Heart left ventricle (tissue), 16 donors: ENCODE measurements at places on chromosomes 4 and X.

DNA sequence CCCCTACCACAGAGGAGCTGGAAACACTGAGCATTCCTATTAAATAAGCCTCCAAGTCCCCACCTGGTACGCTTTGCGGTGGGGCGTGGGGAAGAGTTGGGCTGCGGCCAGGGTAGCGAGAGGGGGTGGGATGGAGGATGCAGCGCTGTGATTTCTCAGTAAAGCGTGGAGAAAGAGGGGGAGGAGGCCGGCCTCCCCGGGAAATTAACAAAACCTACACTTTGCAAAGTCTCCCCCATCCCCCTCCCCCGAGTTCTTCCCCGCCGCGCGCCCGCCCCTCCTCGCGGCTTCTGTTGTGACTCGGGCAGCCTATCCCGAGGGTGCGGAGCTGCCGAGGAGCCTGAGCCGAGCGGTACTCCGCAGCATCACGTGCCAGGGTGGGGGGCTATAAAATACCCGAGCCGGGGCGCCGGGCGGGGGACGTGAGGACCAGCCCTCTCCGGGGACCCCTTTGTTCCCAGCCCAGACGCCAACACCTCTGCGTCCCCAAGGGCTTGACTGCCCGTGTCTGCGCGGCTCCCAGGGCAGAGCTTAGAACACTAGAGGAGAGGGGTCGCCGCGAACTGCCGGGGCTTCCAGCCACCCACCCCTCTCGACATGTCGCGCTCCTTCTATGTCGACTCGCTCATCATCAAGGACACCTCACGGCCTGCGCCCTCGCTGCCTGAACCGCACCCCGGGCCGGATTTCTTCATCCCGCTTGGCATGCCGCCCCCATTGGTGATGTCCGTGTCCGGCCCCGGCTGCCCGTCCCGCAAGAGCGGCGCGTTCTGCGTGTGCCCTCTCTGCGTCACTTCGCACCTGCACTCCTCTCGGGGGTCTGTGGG is at the start of gene GSX2:
Gene GSX2, plus strand, starts transcription at position 416 of the 827 bp plus-strand sequence. Its CDS starts 182 bp downstream, at position 598.
- no peak for DNase-seq

DNA sequence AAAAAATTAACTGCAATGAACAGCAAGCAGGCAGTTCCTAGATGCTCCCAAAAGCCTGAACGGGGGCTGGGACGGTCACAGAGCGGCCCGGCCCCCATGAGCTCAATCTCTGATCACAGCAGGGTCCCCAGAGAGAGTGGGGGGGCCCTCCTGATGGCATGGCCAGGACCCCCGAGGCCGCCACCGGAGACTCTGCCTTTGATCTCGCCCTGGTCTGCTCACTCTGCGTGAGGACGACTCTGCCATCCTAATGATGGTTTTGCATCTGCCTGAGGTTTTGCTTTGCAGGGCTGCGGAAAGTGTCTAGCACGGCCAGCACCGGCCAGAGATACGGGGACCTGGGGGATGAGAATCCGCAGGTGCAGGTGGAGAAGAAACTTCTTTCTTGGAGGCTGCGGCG is 103.8 kb downstream of the SHOX start:
- DNase-seq: no peak

GRCh38 chr4:110869862-110870572 is 247.1 kb upstream of the PITX2 start:
- no peak for DNase-seq

DNA sequence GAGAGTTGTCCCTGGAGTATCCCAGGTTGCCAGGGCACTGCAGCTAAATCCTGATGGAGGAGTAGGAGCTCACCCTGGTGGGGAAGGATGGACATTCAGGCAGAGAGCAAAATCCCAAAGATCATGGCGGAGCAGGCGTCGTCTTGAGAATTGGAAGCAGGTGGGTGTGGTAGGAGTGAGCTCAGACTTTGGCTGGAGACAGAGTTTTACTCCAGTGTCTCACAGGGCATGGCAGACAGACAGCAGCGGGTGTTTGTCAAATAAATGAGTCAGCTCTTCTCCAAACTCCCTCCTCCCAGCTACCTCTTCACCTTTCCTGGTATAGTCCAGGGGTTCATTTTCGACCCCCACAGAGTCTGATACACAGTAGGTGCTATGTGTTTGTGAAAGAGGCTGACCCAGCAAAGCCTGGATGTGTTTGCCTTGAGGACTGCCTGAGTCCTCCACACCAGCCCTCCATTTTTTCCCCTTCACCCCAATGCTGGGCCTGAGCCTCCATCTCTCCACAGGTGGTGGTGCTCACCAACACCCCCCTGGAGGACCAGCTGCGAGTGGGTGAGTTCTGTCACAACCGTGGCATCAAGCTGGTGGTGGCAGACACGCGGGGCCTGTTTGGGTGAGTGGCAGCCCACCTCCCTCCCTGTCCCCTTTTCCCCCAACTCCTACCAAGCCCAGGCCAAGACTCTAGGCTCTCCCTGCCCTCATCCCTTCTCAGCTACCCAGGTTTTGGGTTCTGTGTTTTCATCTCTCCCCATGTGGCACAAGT is 6.9 kb downstream of the UBA1 start:
- DNase-seq: no peak

- DNase-seq: no peak
Measured at GRCh38 chrX:23797371-23798128, 14.6 kb downstream of the SAT1 start.

- DNase-seq: no peak
Measured at GRCh38 chrX:39757971-39758370, 339.8 kb downstream of the BCOR start.

DNA sequence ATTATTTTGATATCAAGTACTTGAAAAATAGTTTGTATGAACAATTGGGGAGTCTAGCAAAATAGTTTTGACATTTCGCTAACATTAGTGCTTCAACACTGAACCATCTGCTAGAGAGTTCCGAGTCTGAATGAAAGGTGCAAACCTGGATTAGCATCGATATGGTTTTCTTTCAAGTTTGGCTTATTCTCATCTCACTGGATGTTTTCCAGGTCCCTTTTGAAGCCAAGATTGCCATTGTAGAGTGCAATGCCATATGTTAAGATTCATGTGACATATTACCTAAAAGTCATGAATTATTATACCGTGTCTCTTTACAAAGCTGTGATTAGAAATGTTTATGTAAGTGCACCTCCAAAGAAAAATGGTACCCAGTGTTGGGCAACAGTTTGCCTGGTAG is 36.8 kb upstream of the NAA11 start:
- DNase-seq: no peak

DNA sequence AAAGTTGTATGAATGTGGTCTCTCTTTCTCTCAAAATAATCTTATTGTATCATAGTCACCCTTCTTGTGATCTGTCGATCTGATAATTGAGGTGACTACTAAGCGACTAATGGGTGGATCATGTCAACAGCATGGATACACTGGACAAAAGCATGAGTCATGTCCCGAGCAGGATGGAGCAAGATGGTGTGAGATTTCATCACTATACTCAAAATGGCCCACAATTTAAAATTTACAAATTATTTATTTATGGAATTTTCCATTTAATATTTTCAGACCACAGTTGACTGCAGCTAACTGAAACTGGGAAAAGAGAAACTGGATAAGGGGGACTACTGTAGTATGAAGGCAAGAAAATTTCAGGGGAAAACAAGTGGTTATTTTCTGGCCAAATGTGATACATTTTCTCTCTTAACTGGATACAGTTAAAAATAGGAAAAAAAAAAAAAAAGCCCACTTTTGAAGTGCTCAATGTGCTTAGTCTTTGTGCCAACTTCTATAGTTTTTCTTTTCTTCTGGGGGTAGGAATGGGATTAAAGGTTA is 25.3 kb downstream of the FAM241A start:
- no peak for DNase-seq

DNA sequence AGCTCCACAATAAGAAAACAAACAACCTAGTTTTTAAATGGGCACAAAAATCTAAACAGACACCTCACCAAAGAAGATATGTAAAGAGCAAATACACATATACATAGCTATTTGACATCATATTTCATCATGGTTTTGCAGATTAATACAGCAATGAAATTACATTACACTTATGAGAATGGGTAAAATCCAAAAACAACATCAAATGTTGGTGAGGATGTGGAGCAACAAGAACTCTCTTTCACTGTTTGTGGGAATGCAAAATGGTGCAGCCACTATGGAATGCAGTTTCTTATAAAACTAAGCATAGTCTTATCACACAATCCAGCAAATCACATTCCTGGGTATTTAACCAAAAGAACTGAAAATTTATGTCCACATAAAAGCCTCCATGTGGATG is 25.0 kb downstream of the TLR6 start:
- no peak for DNase-seq

GRCh38 chr4:186762361-186762760 is 38.7 kb upstream of the FAT1 start:
- DNase-seq: no peak

DNA sequence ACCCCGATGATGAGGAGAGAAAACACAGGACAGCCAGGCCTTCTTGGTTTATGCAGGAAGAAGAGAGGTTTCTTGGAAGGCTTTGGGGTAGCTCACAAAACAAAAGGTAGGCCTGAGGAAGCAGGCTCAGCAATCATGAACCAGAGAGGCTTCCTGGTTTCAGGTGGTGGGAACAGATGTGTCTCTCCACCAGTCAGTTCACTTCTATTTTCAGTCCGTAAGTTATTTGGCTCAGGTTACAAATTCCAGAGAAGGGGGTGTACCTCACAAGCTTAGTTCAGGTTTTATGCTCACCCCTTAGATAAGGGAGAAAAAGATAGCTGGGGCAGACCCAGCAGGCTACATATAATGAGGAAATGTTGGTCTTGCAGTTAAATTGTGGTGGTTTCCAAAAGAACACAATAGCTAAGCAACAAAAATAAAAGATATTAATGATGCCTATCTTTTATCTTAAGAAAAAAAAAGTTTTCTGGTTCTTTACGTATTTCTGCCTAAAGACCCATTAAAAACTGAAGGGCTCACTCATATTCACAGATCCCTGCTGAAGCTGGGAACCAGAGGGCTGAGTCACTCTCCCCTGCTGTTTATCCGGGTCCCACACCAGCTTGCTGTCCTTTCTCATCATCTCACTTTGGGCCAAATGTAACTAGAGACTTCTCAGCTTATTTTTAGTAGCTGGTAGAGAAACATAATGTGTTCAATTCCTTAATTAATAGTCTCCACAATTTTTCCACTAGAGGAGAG is 177.0 kb downstream of the CAMK2D start:
- DNase-seq: no peak

GRCh38 chrX:40581336-40581920 is 658 bp downstream of the ATP6AP2 start:
- DNase-seq: no peak

DNA sequence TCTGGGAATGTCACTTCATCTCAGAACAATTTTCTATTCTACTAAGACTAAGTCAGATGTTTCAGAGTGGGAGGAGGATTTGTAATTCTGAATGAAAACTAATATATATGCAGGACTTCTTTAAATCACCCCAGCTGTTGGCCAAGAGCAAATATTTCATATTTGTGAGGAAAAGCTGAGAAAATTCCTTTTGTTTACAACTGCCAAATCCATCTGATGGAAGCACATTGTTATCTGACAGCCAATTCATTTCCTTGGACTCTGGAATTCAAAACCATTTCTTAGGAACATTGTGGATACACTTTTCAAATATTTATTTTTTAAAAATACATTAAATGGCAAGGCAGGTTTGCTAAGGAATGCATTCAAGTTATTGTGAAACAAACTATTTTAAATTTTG is 8.0 kb downstream of the SLIT2 start:
- no peak for DNase-seq

DNA sequence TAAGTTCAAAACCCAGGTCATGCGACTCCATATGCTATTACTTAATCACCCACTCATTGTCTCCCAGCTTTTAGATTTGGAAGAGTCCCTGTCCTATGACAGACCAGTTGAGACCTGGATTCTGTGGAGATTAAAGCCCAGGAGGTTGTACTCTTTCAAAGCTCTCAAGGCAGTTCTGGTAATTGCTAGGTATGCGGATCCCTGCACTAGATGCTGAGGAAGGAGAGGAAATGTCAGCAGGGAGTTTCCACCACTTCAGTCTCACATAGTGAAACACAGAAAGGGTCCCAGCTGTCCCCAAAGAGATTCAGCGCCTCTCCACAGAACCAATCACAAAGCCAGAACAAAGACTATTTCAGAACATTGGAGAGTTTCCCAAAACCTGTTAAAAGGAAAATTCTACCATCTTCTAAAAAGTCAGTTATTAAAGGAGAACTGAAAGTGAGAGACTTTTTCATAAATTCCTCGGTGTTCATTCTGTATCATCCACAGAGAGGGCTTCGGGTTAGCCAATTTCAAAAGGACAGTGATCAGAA is 53.4 kb downstream of the IRF2 start:
- DNase-seq: no peak
